CD4-positive, alpha-beta memory T cell (primary cell): ENCODE measurements at places on chromosomes 5 and 9.

DNA sequence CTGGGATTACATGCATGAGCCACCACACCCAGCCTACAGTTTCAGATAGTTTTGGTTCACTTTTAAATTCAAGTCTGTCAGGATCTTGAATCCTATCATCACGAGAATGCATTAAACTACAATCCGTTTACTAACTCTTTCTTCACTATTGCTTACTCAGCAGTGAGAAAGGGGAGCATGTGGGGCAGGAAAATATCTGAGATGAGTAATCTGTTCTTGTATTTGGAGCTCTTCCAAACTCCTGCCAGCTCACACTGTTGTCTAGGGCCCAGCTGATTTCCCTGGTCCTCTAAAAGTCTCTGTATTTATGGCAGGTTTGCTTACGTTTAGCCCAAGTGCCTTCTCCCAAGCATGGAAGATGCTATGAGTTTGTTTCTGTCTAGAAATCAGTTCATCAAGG lies 152.2 kb downstream of the FGF18 start:
- DNase-seq: no peak

DNA sequence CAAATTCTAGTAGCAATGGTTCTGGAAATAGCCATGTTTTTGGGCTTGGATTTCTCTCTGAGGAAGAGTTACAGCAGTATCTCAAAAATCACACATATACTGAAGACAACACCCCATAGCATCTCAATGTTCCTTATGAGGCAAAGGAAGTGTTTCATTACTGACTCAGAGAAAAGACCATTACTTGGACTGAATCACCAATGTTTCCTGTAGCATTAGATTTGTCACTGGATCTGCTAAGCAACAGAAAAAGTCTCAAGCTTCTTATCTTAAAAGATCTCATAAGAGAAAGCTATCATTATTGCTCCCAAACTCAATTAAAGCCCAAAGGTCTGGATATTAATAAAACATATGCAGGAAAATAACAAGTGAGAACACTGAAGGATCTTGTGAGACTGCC lies 272.4 kb downstream of the ADAMTS6 start:
- DNase-seq: no peak

DNA sequence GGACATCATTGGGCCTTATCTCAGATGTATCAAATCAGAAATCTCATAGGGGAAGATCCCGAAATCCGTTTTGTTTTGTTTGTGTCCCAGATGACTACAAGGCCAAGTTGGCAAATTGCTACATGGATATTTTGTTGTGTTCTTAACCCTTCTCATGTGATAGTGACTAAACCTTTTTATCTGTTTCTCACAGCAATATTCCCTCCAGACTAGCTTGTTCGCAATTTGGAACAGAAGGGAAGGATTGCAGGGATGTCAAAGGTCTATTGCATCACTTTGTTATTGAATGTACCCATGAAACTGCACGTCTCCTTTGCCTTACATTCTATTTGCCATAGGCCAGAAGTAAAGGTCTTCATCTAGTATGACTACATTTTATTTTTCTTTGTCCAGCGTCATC lies 453.9 kb downstream of the NFIB start:
- DNase-seq: no peak

- DNase-seq: no peak
These were observed 865.4 kb upstream of the ACO1 start for GRCh38 chr9:31519011-31519410.

- no peak for DNase-seq
These were observed 151.5 kb downstream of the TAF11L14 start for GRCh38 chr5:17785774-17786173.

- DNase-seq: no peak
These were observed 5.5 kb downstream of the C5orf15 start for GRCh38 chr5:133962801-133963476.

DNA sequence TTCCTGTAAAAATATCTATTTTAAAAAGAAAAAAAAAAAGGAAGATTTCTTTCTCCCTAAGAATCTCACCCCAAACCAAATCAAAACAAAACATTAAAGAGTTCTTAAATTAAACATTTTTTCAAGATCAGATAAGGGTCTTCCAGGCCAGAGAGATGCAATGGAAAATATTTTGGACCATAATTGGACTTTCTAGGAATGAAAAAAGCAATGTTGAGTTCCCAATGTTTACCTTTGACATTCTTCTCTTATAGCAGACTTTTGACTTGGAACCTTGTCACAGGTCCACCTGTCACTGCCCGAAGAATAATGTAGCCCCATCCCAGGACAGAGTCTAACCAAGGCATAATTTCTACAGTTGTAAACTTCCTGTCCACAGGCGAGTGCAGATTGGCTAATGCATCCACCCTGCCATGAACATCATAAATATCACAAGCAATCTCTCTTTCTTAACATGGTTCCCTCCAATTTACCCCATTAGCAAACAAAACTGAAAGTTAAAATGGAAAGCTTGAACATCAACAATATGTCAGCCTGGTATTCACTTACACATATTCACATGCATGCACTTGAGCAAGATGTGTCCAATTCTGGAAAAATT lies 121.7 kb upstream of the ZNF366 start:
- no peak for DNase-seq

- DNase-seq: no peak
These were observed 152.4 kb upstream of the RAPGEF1 start for GRCh38 chr9:131892162-131892707.

DNA sequence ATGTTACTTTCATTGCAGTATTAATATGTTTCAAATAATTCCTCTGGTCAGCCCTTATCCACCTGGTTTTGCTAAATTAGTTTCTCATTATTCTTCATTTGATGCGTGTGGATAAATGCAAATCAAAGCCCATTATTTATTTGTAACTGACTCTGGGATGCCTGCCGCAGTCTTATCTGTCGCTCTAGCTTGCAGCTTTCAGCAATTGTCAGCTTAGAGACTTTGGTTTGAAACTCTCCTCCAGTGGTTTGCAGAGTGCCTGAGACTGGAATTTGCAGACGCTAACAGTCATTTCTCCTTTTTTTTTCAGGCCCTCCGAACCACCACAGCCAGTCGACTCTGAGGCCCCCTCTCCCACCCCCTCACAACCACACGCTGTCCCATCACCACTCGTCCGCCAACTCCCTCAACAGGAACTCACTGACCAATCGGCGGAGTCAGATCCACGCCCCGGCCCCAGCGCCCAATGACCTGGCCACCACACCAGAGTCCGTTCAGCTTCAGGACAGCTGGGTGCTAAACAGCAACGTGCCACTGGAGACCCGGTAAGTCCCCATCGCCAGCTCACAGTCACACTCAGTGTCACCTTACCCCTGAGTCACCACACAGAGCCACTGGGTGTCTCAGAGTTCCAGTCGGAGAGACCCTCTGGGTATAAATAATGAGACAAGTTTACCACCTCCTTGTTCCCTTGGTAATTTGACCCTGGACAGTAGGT lies 339.0 kb upstream of the WWC1 start:
- no peak for DNase-seq

DNA sequence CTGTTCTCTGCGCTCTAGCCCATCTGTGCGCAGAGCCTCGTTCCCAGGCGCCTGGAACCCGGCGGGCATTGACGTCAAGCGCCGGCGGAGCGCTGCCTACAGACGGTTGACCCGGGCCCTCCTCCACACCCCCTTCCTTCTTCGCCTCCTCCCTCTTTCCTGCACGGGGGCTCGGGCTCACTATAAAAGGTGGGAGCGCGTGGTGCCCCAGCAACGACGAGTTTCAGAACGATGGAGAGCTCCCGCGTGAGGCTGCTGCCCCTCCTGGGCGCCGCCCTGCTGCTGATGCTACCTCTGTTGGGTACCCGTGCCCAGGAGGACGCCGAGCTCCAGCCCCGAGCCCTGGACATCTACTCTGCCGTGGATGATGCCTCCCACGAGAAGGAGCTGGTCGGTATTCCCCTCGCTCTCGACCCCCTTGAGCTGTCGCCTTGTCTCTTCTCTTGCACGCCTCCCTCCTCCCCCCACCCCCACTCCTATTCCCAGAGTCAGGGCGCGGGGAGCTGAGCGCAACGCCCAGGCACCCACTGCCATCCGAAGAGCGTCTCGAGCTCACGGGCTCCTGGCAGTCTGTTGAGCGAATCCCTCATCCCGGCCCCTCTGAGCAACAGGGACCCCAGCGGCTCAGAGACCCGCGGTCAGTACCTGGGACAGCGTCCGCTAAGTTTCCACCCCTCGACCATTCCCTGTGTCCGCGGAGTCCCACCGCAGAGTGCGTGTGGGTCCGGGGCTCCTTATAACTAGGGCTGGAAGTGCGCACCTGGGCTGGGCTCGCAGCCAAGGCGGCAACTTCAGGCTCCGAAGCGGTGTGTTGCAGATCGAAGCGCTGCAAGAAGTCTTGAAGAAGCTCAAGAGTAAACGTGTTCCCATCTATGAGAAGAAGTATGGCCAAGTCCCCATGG lies at the start of gene CARTPT:
Gene CARTPT (plus strand): TSS at position 213 of the 902 bp plus-strand sequence. CDS start 19 bp downstream, at position 232.
- DNase-seq: no peak
